ENCODE measurements at places on chromosomes 7 and 10.

GRCh38 chr10:53719658-53720057 is 947.1 kb upstream of the MBL2 start:
- no peak for DNase-seq

GRCh38 chr10:31036209-31036608 is 4.5 kb upstream of the ZNF438 start:
- no peak for DNase-seq

- DNase-seq, result no peak
These were observed 91.7 kb downstream of the RNF216 start for GRCh38 chr7:5689716-5690115.

DNA sequence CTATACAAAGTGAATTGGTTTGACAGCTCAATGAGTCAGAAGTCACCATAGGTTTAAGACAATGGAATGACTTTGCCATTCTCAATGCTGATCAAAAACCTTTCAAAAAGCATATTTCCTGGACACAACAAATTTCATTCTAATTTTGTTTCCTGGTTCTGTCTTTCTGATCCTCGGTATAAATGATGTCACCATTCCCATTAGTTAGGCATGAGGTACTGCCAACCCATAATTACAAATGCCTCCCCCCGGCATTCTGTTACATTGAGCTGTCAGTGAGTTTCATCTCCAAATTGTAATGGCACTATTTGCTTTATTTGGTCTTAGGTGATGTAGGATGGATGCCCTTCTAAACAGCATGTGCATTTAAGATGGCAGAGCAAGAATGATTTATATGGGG is 81.7 kb upstream of the NFE2L3 start:
- DNase-seq, result no peak

GRCh38 chr10:71397296-71398212 is 834 bp downstream of the CDH23 start:
- DNase-seq, result no peak

GRCh38 chr7:79652619-79653018 is 199.2 kb upstream of the MAGI2 start:
- DNase-seq, result no peak

Measured in AML-193 (cell line).